ENCODE measurements at places on chromosomes 1 and 21. TPM values are rescaled to one million over a fixed set of nuclear protein-coding genes. Genes with fewer than 3 reads are reported as not detected.
A peak's percentile ranks its signal among the peaks of the same experiment; 100 is the strongest.

DNA sequence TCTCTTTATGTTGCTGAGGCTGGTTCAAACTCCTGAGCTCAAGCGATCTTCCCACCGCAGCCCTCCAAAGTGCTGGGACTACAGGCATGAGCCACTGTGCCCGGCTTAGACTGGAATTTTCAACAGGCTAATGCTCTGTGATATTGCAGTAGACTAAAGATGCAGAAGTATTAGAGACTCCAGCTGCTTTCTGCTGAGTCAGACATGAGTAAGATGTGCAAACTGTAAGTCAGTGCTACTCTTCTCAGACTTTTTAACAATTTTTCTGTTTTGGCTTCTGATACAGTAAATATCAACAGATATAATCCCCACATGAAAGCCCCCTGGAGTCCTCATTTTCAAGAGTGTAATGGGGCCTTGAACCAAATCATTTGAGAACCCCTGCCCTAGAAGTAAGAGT, 29.3 kb upstream of the NLRP3 start:
- H3K27me3 ChIP-seq = no peaks in the 10 kb centered on the region
- no peak overlapping the region for H3K27ac ChIP-seq
- peaks cover 3% of the 10 kb centered on the region for H3K4me1 ChIP-seq

DNA sequence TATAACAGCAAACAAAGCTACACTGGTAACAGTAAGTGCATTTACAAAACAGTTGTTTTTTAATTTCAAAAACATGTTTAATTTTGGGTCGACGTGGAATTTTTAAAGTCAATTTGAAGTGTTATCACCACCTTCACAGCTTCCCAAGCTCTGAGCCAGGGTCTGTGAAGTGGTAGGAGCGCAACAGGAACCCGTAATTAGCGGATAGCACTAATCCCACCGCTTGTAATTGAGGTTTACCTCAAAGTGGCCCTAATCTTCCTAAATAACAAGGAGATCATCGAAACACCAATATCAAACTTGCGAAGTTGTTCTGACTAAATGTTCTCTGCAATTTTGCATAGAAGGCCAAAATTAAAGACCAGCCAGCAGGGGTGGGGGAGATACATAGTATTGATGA, 18.8 kb downstream of the LBR start:
- H3K27me3 ChIP-seq = no peaks in the 10 kb centered on the region
- peaks cover 54% of the 10 kb centered on the region for H3K36me3 ChIP-seq
- no peaks in the 10 kb centered on the region for H3K4me1 ChIP-seq
- DNase-seq = no peak
- no peak overlapping the region for H3K4me3 ChIP-seq

AK4 gene
- 45.2 TPM for total RNA-seq

GRCh38 chr1:40848530-40849189, 13.5 kb downstream of the CITED4 start:
- H3K36me3 ChIP-seq = no peaks in the 10 kb centered on the region
- no peaks in the 10 kb centered on the region for H3K4me1 ChIP-seq
- H3K27me3 ChIP-seq = no peaks in the 10 kb centered on the region
- DNase-seq = peak; percentile 87
- no peak overlapping the region for H3K4me3 ChIP-seq
- H3K27ac ChIP-seq = no peak overlapping the region

- H3K27ac ChIP-seq = no peak overlapping the region
- H3K4me1 ChIP-seq = 0 out of 2 replicates have a peak, but pooled peaks cover 4% of the 10 kb centered on the region
- peaks cover 5% of the 10 kb centered on the region for H3K36me3 ChIP-seq
- no peak overlapping the region for H3K4me3 ChIP-seq
Measured at GRCh38 chr1:110420023-110420662, 12.6 kb upstream of the LAMTOR5 start.

GRCh38 chr1:176733661-176734060, 270.7 kb downstream of the PAPPA2 start:
- peaks cover 2% of the 10 kb centered on the region for H3K36me3 ChIP-seq
- no peak overlapping the region for H3K4me3 ChIP-seq
- no peaks in the 10 kb centered on the region for H3K27me3 ChIP-seq
- H3K4me1 ChIP-seq = no peaks in the 10 kb centered on the region
- H3K27ac ChIP-seq = no peak overlapping the region

MSH4 gene
- total RNA-seq = 0.63 TPM

CRNN gene
- not detected for total RNA-seq

All from H9 (cell line).